ENCODE measurements at places on chromosomes 11 and 22.
A peak's percentile ranks its signal among the peaks of the same experiment; 100 is the strongest.

DNA sequence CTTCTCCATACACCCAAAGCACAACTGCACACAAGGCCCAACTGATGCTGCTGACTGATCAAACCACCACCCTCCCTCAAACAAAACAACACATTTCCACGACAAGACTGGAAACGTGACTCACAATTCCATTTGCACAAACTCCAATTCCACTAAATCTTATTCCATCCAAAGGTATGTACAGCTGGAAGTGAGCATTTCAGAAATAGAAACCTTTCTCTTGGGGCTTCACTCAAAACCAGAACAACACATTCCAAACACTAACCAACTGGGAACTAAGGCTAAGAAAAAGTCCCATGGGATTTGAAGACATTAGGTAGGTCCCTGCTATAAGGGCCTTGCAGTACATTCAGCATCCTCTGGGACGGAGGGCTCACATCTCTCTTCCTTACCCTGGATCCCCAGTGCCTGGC, 19.6 kb downstream of the MORC2 start:
- DNase-seq, result no peak

DNA sequence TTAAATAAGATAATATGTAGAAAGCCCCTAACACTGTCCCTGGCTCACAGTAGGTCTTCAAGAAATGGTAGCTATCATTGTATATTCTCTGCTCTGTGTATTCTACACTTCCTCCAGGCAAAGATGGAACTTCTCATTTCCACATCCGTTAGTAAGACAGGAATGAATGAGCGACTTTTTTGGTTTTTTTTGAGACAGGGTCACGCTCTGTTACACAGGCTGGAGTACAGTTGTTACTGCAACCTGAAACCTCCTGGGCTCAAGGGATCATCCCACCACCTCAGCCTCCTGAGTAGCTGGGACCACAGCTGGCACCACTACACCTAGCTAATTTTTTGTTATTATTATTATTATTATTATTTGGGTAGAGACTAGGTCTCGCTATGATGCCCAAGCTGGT, 2.3 kb upstream of the CLPB start:
- no peak for DNase-seq

DNA sequence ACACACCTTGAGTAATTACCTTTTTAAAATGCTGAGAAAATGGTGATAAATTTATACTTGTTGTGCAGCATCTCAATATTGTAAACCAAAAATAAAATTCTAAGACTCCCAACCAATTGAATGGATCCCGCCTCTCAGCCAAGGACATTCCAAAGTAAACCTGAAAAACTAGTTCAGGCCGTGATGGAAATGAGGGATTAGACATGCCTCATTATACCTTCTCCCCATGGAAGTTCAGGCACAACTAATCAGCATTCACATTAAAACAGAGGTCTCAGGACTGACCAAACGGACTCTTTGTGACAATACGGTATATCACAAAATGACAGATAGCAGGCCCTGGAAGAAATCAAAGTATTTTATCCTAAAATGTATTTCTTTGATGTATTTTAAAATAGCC, 907.4 kb upstream of the RAG2 start:
- DNase-seq, result no peak

DNA sequence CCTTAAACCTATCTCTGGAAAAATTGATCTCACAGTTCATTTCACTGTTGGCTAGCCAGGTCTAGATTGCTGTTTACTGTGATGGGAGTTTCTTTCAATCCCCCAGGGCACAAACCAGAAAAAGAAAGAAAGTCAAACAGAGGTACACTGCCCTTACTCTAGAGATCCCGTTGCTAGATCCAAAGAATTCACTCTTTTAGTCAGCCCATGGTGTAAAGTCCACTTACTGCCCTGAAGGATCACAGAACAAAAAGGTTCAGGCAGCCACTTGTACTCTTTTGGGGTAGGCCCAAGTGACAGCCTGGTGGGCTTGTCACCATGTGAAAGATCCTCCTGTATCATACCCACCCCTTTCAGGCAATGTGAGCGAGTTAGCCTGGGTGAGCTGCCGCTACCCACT, 162.6 kb upstream of the CCDC179 start:
- no peak for DNase-seq

GRCh38 chr22:47597041-47597440, 834.6 kb downstream of the TBC1D22A start:
- DNase-seq, result no peak

DNA sequence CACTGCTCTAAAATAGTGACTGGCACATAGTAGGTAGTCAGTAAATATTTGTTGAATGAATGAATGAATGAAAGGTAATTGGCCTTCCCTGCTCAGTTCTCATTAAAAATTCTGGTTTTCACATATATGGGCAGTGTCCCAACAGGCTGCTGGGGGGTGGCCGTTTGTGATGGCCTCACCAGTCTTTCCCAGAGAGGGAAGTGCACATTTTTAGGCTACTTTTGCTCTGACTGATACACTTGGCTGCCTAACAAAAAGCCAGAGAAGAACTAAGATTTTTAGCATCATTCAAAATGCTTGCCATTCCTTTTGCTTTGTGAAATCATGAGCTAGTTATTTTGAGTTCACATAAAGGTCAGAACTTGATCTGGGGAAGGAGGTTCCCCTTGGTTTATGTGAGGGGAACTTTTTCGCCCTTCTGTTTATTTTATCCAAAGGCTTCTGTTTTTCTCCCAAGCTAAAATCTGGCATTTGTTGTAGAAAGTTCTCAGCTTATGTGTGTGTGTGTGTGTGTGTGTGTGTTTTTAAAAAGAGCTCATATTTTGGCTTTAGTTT, 83.1 kb downstream of the PTPRJ start:
- DNase-seq, result no peak

DNA sequence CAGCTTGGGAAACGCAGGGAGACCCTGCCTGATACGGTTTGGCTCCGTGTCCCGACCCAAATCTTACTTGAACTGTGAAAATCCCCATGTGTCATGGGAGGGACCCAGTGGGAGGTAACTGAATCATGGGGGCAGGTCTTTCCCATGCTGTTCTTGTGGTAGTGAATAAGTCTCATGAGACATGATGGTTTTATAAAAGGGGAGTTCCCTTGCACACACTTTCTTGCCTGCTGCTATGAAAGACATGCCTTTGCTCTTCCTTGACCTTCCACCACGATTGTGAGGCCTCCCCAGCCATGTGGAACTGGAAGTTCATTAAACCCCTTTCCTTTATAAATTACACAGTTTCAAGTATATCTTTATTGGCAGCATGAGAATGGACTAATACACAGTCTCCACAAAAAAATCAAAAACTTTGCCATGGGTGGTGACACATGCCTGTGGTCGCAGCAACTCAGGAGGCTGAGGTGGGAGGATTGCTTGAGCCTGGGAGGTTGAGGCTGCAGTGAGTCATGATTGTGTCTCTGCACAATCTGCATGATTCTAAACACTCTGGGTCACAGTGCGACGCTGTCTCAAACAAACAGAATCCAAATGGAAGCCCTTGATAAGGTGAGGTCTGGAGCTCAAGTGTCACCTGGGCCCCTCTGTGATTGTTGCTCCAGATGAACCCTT, 34.9 kb downstream of the SYN3 start:
- DNase-seq, result no peak

DNA sequence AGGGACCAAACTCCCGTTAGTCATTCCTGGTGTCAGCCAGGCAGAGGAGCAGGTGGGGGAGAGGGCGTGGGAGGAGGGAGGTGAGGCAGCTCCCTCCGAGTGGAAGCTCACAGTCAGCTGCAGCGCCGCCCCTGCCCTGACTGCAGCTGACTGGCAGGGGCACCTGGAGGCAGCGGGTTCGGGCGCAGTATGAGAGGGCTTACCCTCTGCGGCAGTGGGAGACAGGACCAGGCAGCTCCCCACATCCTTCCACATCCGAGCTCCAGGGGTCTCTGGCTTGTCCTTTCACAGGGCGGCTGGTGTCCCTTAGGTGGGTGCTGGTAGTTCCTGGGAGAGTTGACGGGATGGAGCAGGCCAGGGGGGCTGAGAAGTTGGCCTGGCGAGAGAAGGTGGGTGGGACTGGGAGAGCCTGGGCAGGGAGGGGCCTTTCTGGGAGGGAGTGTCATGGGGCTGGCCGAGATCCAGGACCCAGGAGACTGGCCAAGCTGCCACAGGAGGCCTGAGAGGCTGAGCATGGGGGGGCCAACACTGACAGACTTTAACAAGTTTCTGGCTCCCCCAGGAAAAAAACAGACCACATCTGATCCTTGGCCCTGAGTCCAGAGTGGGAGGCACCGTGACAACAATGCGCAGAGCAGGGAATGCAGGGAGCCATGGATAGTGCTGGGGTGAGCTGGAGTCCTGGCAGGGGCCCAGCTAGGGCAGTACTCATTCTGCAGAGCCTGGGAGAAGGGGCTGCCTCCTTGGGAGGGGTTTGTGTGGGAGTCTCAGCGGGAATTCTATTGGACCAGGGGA, 4.9 kb downstream of the ADORA2A start:
- DNase-seq, result peak; percentile 12

GRCh38 chr11:117984476-117984875, 1.7 kb upstream of the IL10RA start:
- DNase-seq, result no peak

GRCh38 chr11:68998390-68998911, 14.6 kb downstream of the MRGPRF start:
- DNase-seq, result peak; percentile 84

- DNase-seq, result no peak
Measured at GRCh38 chr11:96234866-96235441, 108.0 kb downstream of the MAML2 start.

DNA sequence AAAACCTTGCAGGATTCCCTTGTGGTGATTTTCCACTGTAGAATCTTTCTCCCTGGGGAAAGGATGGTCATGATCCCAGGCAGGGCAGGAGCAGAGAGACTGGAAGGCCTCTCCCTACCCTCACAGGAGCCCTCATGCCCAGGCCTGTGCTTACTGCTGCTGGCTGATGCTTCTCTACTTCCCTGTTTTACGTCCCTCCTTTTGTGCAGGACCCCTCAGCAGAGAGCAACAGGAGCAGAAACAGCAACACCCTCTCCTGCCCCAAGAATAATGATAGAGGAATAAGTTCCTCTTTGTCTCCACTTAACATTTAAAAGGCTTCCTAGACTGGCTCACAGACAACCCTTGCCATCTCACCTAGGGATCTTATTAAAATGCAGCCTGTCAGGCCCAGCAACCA, 3.6 kb downstream of the ISX start:
- no peak for DNase-seq

DNA sequence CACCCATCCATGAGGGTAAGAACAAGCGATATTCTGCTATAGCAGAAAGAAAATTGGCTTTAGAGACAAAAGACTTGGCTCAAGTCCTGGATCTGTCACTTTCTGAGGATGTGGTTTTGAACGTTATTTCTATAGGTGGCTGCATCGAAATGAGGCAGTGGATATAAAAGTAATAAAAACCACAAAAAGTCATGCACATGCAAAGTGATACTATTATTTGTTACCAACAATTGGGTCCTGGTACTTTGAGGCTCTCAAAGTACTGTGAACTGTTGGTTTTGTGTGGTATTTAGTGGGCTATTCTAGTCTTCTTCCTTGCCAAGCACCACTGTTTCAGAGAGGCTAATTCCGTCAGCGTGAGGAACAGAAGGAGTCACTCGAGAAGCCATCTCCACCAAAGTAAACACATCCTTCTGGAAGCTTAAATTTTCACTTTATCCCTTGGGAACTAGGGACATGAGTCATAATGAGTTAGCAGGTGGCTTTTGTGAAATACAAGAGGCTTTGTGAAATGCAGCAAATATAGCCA, 13.1 kb downstream of the UBASH3B start:
- DNase-seq, result no peak
